ENCODE measurements at places on chromosomes 2 and 18.

- DNase-seq: no peak
Measured at GRCh38 chr18:13239171-13239956, 20.8 kb downstream of the LDLRAD4 start.

DNA sequence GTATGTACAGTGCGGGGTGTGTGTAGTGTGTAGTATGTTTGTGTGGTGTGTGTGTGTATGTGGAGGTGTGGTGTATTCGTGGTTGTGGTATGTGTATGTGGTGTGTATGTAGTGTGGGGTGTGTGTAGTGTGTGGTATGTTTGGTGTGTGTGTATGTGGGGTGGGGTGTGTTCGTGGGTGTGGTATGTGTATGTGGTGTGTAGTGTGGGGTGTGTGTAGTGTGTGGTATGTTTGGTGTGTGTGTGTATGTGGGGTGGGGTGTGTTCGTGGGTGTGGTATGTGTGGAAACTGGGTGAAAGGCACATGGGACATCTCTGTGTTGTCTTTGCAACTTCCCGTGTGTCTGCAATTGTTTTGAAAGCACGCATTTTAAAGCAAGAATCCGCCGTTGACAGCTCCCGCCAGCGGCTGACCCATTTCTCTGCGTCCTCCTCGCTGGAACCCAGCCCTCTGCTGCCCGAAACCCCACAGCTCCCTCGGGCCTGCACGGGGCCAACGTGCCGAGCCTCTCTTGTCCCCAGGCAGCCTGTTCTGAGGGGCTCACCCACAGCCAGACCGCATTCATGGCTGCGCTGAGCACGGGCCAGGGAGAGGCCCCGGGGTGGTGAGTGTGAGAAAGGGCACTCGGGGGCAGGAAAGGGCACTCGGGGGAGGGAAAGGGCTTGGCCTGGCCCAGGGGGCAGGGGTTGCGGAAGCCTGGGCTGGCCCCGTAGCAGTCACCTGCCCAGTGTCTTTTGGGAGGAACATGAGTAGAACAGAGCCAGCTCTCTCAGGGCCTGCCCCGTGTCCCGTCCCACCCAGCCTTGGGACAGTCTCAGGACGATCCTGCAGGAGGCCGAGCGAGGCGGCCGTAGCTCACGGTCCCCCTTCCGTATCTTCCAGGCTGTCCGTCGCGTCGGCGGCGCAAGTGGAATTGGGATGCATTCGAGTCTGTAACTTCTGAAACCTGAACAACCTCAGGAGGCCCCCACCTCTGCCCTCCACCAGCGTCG, 61.4 kb downstream of the TWIST2 start:
- DNase-seq: no peak

- no peak for DNase-seq
Measured at GRCh38 chr2:151767536-151767935, 33.3 kb upstream of the NEB start.

DNA sequence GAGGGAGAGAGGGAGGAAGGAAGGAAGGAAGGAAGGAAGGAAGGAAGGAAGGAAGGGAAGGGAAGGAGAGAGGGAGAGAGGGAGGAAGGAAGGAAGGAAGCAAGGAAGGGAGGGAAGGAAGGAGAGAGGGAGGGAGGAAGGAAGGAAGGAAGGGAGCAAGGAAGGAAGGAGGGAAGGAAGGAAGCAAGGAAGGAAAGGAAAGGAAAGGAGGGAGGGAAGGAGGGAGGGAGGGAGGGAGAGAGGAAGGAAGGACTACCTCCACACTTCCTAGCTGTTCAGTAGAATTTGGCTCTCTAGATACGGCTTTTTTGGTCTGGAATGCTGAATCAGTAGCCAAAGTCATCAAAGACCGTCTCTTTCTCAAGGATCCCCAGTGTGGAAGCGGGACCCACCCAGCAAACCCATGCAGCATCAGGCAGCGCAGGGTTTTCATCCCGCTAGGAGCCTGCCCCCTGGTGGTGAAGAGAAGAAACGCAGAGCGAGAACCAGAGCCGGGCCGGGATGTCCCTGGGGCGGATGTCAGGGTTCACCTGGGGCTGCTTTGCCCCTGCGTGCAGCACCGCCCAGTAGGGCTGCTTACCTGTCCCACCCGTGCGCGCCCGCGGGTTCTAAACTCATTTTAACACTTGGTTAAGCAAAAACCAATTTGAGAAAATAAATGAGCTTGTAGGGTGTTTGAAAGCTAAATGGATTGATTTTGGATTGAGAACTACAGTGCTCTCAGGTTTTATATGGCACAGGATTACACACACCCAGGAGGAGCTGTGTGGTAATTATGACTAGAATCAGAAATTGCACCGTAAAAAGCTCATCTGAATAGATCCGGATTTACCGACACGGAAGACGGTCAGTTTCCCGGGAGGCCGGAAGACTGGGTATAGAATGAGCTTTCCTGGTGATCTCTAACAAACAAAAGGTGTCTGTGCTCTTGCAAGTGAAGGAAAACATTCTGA, 48.1 kb upstream of the ARL4C start:
- DNase-seq: peak; percentile 32

DNA sequence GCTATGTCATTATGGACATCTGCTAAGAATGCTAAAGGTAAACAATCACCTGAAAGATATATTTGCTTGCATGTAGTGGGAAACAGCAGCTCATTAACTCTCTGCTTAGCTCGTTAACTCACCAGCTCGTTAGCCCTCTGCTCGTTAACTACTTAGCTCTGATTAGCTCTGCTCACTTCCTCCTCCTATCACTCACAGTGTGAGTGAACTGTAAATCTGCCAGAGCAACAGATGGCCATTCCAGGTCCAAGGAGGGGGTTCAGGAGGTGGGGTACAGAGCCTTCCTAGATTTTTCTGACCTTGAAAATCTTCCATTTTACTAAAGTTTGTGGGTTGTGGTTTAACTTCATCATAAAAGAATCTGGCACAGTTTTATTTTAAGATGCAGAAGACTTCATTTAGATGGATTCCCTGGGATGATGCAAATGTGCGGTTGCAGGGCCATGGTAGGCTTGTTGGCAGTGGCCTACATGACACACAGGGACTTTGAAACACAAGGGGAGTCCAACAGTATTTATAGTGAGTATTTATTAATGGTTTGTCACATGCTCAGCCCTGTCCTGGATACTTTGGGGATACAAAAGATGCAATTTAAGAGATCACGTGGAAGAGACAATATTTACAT, 1633.7 kb upstream of the CELF4 start:
- no peak for DNase-seq

DNA sequence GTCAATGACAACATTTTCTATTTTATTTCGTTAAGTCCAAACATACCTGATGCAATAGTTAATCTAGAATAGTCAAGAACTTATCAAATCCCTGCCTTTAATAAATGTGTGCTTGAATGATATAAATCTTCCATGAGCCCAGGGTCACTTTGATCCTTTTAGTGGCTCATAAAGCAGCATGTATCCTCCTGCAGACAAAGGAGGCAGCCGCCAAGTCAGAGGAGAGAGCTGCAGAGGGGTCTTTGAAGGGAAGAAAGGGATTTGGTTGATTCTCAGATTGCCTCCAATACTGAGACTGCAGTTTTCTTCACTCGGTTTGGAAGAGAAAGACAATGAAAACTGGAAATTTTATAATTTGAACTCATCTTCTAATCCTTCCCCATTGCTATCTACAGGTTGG, 378.4 kb upstream of the PIK3C3 start:
- DNase-seq: no peak

DNA sequence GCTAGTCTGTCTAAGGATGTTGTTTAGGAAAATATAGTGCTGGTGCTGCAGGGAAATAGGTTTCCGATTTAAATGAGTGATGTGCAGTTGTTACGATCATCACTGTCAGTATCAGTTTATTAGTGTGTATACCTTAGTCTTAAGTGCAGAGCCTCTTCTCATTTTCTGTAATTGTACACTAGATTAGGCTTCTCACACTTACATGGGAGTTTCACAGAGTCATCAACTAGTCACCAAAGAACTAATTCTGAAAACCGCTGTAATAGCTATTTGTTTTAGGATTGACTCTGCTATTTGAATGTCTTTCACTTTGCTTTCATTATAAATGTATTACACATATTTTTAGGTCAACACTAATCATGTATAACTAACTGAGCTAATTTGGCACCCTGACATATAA, 99.8 kb upstream of the ZEB2 start:
- DNase-seq: no peak

DNA sequence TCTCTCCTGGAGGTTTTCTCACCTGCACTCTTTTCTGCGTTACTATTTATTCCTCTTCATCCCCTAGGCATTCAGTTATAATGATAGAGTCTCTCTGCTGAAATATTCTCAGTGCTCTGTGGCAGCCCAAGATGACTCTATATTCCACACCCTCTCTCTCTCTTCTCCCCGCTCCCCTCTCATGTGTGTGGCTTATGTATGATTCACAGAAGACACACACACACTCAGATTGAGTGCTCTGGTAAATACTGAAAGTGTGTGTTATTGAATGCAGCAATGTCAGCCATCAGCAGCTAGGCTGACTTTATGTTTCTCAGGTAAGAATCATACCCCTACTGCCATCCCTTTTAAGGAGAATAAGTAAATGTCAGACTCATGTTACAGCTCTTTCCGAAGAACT, 201.2 kb downstream of the SLC4A10 start:
- no peak for DNase-seq

GRCh38 chr2:101442667-101443061, 32.2 kb downstream of the RFX8 start:
- DNase-seq: no peak

GRCh38 chr18:6414118-6414722, 491 bp downstream of the L3MBTL4 start:
- no peak for DNase-seq

DNA sequence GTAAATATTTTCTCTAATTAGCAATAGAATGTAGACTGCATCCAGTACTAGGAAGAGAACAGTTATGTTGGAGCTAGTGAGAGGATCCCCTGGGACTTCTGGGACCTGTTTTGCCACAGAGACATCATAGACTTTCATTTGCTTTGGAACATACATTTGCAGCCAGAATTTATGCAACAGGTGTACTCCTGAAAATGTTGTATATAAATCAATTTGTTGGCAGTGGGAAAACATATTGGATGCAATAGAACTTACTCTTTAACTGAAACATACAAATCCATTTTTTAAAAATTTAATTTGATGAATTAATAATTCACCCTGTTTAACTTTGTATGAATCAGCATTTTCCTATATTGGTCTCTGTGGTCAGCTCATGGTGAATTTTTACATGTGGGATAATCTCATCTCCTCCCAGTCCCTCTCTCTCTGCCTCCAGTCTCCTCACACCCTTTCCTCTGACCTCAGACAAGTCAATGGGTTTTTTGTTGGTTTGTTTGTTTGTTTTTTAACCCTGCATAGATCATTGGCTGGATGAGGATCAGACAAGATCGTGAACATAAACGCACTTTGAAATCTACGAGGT, 263.0 kb downstream of the LPIN1 start:
- DNase-seq: no peak

DNA sequence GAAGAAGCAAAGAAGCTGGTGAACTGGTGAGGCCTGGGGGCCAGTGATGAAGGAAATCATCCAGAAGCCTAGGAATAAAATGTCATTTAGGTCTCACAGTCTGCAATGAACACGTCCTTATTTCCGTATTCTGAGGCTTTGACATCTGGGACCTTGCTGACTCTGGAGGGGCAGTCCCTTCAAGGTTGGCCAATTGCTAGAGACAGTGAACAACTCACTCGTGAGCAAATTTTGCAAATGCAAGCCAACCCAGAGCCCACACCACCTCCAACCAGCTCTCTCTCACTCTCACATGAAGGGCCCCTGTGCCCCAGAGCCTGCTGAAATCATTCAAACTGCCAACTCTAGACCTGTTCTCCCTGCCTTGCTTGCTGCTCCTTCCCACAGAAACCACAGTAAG, 279.1 kb upstream of the LYPD1 start:
- DNase-seq: no peak

DNA sequence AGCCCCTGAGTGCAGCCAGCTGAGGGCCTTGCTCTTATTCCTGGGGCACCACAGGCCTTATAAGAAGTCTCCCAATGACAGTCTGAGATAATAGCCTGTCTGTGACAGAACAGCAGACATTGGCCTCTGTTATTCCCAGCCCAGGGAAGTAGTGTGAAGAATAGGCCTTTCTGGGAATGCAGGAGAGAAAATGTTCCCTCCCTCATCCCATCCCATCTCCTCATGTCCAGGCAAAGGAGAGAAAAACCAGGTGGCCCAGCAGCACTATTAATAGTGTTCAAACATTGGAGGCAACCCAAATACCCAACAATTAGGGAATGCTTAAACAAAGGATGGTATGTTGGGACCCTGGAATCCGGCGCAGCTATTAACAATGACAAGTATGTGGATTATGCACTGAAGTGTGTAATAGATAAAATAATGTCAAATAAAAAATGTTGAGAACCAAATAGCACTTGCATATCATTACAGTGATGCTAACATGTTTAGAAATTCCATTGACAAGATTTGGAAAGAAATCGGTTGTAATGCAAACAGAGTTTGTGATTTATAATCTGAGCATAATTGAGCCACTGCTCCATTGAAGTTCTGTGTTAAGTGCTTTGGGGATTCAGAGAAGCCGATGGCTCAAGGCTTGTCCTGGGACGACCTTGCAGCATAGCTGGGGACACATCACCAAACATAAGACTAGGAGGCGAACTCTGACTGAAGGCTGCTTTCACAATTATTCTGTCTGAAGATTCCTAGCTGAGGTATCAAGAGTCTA, 69.3 kb downstream of the LBH start:
- no peak for DNase-seq

DNA sequence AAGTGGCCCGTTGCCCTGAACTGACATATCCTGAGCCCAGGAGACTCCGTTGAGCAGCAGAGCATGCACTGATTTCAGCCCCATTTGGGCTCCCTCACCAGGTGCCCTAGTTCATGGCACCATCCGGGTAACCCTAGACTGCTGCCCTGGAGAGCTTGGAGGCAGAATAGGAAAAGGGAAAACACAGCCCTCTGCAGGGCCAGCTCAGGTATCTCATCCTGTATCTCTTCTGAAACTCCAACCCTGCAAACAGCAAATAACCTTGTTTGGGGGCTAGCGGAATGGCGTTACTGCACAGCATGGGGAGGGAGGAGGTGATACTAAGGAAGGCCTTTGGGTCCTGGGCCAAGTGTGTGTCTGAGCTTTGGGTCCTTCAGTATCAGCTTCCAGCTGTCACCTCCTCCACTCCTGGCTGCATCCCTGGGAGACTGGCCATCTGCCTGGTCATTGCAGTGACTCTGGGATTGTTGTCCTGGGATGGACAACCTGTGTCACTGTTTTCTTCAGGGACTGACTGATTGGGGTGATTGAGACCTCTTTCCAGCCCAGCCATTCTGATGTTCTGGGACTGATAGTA, 233.8 kb upstream of the SKOR2 start:
- DNase-seq: no peak

GRCh38 chr18:45408218-45408617, 207.1 kb upstream of the SLC14A2 start:
- DNase-seq: no peak

GRCh38 chr2:168119515-168120141, 127.8 kb downstream of the STK39 start:
- DNase-seq: peak; percentile 36

DNA sequence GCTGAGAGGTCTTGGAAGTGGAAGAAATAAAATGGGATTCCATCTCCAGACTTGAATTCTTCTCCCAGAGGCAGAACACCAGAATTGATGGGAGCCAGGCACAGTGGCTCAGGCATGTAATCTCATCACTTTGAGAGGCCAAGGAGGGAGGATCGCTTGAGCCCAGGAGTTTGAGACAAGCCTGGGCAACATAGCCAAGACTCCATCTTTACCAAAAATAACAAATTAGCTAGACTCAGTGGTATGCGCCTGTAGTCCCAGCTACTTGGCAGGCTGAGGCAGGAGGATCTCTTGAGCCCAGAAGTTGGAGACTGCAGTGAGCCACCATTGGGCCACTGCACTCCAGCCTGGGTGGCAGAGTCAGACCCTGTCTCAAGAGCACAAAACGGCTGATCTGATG, 144.3 kb downstream of the C1D start:
- DNase-seq: no peak

Data from SW 1271 (cell line).